CD4-positive, alpha-beta T cell treated with Interleukin-2 at 100 ng/mL for 4 hours (primary cell): ENCODE measurements at places on chromosomes 16 and 17.

DNA sequence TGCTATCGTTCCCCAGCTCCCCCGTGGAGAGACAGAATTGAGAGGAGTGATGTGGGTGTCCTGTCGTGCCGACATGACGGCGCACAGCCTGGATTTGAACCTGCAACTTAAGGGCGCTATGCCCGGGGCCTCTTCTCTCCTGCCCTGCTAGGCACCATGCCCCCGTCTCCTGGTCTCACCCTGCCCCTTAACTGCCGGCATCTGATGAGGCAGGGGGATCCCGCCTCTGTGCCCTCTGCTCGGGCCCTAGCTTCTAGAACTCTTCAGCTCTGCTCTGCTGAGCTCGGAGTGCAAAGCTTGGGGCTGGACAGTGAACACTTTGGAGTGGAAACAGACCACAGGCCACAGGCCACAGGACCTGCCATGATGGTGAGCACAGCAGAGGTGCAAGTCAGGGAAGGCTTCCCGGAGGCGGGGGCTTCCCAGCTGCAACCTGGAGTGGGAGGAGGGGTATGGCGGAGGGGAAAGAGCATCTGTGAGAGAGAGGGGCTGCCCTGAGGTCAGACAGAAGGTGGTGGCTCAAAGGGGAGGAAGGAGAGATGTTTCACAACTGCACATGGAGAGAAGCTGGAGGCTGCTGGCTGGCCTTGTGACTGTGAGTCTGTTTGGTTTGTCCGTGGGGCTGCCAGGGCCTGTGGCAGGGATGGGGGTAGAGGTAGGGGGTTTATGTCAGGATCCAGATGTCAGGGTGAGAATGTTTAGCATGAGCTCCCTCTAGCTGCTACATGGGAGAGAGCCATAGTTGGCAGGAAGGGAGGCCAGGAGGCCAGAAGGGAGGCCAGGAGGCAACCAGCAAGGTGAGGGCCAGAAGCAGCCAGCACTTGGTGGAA is 107.8 kb downstream of the CRLF3 start:
- DNase-seq = no peak

DNA sequence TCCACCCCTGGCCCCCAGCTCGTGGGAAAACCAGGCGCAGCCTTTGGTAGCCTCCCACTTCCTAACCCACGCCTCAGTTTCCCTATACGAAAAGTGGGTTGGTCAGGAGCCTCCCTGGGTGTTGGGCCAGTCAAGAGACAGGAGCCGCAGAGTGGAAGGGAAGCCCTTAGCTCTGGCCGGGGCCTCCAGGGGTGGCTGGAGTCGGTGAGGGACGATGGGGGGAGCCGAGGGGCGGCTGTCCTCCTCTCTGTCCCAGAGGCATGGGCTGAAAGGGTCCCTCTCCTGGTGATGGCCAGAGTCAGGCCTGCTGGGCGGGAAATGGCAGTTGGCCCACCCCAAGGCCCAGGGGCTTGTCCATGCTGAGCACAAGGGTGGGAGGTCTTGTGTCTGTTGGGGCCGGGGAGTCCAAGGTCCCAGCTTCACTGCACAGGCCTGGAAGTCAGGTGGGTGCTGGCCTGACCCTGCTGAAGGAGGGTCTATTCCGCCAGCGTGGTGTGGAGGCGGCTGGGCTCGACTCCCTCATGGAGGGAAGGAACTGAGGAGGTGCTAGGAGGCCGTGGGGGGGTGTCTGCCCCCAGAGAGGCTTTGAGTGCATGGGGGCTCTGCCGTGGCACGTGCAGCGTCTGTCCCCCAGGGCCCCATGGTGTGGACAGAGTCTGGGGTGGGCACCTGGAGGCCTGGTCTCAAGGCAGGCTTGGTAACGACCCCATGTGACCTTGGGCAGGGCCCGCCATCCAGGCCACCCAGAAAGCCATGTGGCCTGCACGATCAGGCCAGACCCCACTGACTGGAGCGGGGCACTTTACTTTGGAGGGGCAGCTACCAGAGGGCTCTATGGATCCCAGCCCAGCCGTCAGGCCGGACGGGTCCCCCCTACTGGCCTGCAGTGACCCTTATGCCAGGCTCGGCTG is 1.1 kb downstream of the SLC16A3 start:
- DNase-seq = no peak

GRCh38 chr16:31713945-31714902 is 159.4 kb upstream of the ZNF267 start:
- DNase-seq = no peak

DNA sequence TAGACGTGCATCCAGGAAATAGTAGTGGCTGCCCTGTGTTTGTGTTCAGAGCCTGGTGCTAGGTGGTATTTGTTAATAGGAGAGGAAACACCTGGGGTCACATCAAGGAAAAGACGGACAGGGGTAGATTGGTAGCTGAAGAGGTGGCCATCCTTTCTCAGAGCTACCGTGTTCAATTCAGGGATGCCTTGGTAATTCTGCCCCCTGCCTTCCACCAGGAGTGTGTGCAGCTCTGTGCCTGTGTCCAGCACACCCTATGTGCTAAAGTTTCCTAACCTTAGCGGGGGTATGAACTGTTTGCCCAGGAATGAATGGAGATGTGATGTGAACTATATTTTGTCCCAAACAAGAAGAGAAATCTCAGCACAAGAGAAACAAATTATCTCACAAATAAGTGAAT is 174.1 kb upstream of the MPHOSPH6 start:
- no peak for DNase-seq

DNA sequence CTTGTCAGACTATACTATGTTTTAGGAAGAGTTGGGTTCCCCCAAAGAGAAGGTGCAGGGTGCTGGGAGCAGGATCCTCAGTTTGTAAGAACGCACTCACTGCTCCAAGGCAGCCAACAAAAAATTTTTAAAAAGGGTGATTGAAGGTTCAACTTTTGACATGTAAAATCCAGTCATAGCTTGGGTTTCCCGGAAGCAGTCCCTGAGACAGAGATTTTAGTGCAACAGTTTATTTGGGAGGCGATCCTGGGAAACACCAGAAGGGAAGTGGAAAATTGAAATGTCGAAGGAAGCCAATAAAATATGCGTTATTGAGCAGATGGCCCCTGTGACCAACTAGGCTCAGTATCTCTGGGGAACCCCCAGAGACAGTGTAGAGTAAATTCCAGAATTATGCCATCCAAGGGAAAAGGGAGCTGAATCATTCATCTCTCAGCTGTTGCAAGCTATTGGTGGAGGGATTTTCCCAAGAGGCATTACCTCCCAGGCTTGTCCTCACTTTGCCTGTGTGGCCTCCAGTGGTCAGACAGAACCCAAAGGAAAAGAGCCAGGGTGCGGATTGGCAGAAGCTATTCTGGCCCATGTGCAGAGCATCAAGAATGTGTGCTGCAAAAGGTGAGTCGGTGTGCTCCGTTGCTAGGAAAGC is 72.9 kb downstream of the HS3ST3B1 start:
- no peak for DNase-seq

DNA sequence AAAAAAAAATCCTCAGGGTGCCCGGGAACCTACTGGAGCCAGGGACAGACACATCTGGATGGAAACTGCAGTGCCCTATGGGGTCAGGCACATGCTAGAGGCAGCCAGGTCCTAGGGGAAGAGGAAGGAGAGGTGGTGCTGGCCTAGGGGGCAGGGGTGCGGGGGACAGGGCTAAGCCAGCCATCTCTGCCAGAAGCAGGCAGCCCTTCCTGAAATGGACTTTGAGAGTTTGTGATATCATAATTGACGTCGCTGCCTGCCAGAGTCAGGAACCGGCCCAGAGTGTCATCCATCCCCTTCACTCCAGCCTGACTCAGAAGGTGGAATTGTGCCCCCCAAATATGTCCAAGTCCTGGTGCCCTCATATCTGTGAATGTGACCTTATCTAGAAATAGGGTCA is 25.0 kb upstream of the BAHCC1 start:
- DNase-seq = no peak

DNA sequence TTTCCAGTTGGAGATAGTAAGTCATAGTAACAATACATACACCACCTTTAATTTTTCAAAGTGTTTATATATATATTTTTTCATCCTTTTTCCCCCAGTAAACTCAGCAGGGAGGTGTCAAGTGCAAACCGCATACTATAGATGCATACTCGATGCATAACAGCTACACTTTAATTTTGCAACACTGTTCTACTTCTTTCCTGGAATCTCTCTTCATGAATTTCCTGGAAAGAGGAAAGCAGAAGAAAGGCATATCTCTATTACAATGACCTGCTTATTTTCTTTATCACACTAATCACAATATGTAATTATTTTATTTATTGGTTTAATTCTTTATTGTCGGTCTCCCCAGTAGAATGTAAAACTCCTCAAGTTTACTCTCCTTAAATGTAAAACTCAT is 140.0 kb downstream of the SNX11 start:
- DNase-seq = no peak

- DNase-seq = no peak
Measured at GRCh38 chr17:34447406-34447805, 84.4 kb upstream of the CCL1 start.

- DNase-seq = no peak
Measured at GRCh38 chr17:58789160-58789559, 33.5 kb downstream of the PPM1E start.

DNA sequence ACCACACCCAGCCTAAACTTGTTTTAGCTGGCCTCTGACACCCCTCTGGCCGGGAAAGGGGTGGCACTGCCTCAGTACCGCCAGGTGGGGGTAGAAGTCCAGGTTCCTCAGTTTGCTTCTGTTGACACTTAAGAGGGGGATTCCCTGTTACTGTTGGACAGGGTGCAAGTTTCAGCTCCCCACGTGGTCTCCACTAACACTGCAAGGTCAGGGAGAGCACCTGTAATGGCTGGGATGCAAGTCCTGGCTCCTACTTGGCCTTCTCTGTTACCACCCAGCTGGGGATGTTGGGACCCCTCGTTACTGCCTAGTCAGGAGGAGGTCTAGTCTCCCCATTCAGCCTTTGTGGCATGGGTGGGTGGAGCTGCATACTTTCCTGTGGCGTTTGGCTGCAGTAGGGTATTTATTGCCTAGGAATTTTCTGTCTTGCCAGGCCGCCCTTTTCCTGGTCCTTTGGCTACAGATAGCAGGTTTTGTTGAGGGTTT is 10.6 kb upstream of the MFAP4 start:
- no peak for DNase-seq

DNA sequence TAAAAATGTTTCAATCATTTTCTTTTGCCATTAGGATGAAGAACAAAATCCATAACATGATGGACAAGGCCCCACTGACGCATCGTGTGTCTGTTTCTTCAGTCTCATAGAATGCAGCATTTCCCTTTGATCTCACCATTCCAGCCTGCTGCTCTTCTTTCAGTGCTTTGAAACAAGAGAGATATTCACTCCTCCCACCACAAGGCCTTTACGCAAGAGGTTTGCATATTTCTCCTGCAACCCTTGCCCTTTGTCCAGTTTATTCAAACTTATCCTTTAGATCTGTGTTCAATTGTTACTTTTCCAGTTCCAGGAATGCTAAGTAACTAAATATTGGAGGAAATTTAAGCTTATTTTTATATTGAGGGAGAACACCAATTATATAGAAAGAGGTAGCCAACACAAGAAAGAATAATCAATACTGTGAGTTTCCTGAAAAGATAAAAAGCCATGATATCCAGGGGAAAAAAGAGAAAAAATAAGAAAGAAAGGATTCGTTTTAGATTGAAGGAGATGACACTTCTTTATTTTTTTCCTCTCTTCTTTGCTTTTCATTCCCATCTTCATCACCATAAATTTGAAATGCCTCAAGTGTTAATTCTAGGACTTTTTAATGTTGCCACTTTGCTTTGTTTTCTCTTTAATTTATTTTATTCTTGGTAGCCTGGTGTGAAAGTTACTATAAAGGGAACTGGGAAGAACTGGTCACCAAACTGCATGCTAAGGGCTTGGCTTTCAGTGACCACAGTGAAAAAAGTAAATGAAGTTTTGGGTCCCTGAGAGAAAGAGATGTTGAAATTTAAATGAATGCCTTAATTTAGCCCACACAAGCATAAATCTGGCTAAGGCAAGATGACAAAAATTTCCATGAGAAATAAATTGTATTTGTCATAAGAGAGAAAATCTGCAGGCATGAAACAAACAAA is 102.1 kb downstream of the KIF2B start:
- no peak for DNase-seq

- DNase-seq = no peak
Measured at GRCh38 chr17:75356260-75356937, 49.1 kb downstream of the GRB2 start.

GRCh38 chr17:73652886-73653480 is 8.7 kb upstream of the SDK2 start:
- no peak for DNase-seq

DNA sequence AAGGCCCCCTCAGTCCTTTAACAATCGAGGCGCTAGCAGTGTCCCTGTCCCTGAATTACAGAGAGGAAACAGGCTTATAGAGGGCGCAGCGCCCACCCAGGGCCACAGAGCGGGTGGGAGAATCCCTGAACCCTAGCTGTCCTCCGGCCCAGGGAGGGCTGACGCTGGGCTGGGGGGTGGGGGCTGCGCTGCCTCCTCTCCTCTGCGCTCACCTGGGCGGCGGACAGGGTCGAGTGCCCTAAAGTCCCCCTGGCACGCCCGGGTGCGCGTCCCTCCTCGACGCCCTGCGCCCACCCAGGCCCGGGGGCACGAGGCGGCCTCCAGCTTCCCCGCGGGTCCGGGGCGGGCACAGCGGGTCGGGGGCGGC is 200.4 kb upstream of the N4BP1 start:
- DNase-seq = no peak

- no peak for DNase-seq
Measured at GRCh38 chr17:55549140-55549539, 37.9 kb upstream of the SMIM36 start.

DNA sequence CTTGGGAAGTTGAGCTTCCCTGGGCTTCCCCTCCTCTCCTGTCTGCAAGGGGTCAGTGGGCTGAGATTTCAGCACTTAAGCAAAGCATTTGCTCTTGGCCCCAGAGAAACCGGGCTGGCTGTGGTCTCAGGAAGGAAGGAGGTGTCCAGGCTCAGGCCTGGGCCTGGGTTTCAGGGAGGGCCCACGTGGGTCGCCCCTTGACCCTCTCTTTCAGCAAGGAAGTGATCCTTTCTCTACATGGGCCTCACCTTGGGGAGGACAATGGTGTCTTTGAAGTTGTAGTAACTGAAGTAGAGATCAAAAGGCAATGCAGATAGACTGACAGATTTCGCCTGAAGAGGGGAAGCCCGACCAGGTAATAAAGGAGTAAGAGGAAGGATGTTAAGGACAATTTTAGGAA is 2.7 kb downstream of the NOD2 start:
- peak; percentile 19 for DNase-seq

DNA sequence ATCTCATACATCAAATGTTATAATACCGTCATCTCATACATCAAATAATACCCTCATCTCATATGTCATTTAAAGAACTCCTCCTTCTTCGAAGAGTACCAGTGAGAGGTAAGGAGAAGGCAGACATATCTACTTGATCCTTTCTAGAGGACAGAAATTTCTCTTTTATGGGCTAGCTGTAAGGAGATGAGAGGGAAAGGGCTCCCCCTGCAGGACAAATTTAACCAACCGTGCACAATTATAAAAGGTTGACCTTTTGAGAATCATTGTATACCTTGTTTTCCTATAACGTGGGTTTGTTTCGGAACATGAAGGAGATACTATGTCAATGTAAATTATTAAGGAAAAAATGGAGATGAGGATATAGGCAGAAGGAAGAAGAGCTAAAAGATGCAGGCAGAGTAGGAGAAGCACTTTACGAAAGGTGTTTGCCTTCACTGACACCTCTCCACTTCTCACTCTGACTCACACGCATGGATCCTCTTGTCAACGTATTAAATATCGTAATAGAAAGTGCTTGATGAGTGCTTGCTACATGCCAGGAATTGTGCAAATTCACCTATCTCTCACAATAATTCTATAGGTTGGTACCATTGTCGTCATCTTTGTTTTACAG is 465.9 kb upstream of the ERCC4 start:
- no peak for DNase-seq
